ENCODE measurements at places on chromosomes 5 and 9. TPM values are rescaled to one million over a fixed set of nuclear protein-coding genes. Genes with fewer than 3 reads are reported as not detected.

Gene CDH9
- total RNA-seq, result not detected

GRCh38 chr9:131839281-131840084, 99.6 kb upstream of the RAPGEF1 start:
- no peak overlapping the region for H3K27ac ChIP-seq
- no peaks in the 10 kb centered on the region for H3K36me3 ChIP-seq
- H3K27me3 ChIP-seq, result peaks cover 56% of the 10 kb centered on the region
- no peak overlapping the region for H3K4me3 ChIP-seq
- no peaks in the 10 kb centered on the region for H3K4me1 ChIP-seq
- DNase-seq, result peak; percentile 21

Gene LCN9
- not detected for total RNA-seq

Gene IL5
- total RNA-seq, result not detected

DNA sequence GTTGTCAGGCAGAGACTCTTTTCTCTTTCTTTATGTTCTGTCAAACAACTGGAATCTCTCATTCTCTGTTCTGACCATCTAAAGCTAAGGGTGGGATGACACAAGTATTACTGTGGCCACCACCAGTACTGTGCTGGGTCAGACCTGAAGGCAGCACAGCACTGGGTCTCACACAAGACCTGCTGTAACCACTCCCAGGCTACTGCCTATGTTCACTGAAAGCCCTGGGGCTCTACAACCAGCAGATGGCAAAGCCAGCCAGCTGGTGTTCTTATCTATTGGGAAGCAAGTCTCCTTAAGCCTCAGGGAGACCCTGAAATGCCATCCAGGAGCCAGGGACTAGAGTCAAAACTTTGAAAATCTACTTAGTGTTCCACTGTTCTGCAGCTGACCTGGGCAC, 189.5 kb downstream of the SLCO4C1 start:
- no peaks in the 10 kb centered on the region for H3K4me1 ChIP-seq
- no peaks in the 10 kb centered on the region for H3K36me3 ChIP-seq
- H3K4me3 ChIP-seq, result no peak overlapping the region
- no peak overlapping the region for H3K27ac ChIP-seq
- H3K27me3 ChIP-seq, result no peaks in the 10 kb centered on the region

DNA sequence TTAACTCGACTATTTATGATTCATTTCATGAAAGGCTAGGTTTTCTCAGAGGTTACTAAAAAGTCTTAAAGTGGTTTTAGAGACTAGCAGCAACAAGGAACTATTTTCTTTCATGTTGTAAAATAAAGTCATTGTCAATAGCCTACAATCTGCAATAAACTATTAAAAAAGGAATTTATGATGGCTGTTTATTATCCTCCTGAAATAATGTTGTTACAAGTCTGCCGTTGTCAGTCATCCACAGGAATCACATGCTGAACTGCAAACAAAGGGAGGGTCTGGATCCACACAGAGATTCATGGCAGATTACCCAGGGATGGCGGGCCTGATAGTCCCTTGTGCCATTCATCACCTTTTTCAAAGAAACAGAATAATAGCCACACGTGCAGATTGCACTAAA, 49.2 kb downstream of the TMEM174 start:
- peaks cover 45% of the 10 kb centered on the region for H3K27me3 ChIP-seq
- no peak for DNase-seq
- H3K4me1 ChIP-seq, result peaks cover 9% of the 10 kb centered on the region

DNA sequence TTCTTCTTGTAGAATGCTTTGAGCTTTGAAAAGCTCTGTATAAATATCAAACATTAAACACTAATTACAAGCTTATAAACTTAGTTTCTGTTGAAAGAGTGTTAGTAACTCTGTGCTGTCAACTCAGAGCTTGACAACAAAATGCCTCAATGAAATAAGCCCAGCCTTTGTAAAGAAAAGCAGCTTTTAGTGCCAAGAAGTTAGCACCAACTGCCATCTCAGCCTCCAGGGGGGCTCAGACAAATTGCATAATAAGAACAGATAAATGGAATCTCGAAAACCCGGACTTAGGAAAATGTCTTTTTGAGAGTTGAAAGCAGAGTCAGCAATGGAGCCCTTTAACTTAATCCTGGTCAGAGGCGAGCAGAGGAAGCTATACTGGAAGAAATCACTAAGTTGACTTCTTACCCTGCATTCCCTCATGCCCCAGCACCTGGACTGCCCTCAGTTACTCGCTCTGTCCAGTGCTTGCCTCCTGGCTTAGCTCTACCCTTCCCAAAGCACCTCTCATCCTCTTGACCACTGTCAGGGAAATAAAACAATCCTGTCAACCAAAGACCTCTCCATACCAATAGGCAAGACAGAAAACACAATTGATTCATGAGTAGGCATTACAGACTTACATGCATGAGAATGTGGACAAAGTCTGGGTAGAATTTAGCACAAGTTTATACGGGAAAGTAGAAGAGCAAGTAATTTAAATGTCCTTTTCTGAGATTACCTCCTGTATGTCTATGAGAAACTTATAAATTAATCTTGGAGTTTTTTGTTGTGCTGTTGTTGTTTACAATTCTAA, 352.7 kb downstream of the ZNF608 start:
- H3K27ac ChIP-seq, result no peak overlapping the region
- H3K27me3 ChIP-seq, result no peaks in the 10 kb centered on the region
- H3K4me3 ChIP-seq, result no peak overlapping the region
- H3K4me1 ChIP-seq, result peaks cover 6% of the 10 kb centered on the region

Gene AKNA
- 23.6 TPM for total RNA-seq

GRCh38 chr9:137126786-137127185, 12.2 kb upstream of the GRIN1 start:
- no peaks in the 10 kb centered on the region for H3K36me3 ChIP-seq
- H3K27ac ChIP-seq, result no peak overlapping the region
- DNase-seq, result no peak
- peaks cover 33% of the 10 kb centered on the region for H3K4me1 ChIP-seq
- H3K4me3 ChIP-seq, result no peak overlapping the region

GRCh38 chr5:158058208-158059120, 199.5 kb upstream of the CLINT1 start:
- no peaks in the 10 kb centered on the region for H3K27me3 ChIP-seq
- H3K4me1 ChIP-seq, result no peaks in the 10 kb centered on the region
- no peak for DNase-seq
- no peak overlapping the region for H3K27ac ChIP-seq
